ENCODE measurements at places on chromosomes 11 and 22. TPM values are rescaled to one million over a fixed set of nuclear protein-coding genes. Genes with fewer than 3 reads are reported as not detected.

DNA sequence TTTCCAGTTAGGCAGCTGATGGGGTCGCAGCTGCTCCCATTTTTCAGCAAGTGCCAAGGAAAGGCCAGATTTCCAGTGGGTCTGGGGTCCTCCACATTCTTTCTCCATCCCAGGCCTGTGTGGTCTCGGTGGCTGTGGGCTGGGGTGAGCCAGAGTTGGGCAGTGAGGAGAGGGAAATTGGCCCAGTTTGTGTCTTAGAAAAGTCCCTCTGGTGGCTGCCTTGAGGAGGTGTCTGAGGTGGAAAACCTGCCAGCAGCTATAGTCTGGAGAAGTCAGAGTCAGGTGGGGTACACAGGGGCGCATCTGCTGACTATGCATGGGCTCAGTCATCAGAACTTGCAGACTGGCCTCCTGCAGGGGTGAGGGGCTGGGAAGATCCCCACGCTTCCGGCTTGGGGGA is 30.5 kb downstream of the MRGPRD start:
- peak; percentile 46 for DNase-seq

Gene APOL5
- 1.2 TPM for total RNA-seq

Gene TRAF6
- 11.4 TPM for total RNA-seq

Gene DEPDC7
- 1.6 TPM for total RNA-seq

DNA sequence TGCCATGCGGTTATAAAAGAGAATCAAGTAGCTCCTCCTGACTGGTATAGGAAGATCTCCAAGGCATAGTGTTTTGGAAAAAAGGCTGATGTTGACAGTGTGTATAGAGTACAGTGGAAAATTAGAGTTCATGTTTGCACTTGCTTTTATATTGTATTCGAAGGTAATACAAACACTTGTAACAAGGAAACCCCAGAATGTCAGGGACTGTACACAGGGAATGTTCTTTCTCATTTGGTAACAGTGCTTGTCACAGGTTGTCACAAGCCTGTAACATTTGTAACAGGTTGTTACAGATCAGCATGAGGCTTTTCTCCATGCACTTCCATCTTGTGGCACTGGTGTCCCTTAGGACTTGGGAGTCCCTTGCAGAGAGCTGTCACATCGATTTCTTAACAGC is 64.0 kb downstream of the GRK3 start:
- DNase-seq: no peak

GRCh38 chr11:122933416-122933815 is 48.2 kb downstream of the BSX start:
- no peak for DNase-seq

GRCh38 chr22:24331468-24332440 is 61.1 kb downstream of the SPECC1L start:
- no peak for DNase-seq

DNA sequence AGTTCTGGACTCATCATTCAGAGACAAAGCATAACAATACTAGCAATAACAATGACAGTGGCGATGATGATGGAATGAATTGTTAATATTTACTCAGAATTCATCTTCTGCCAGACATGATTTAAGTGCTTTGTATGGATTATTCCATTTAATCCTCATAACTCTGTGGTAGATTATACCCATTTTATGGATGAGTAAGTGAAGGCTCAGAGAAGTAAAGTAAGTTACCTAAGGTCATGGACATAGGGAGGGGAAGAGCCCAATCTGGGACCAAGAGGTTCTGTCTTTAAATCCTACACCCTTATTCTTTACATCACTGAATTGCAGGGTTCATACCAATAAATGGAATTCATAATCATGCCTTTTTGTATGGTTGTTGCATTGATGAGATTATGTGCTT is 72.7 kb downstream of the MYO18B start:
- DNase-seq: no peak

Gene SAA4
- not detected for total RNA-seq

Gene RAB39A
- total RNA-seq: 1.8 TPM

All from OCI-LY7 (cell line).